NCI-H510A treated with DMSO at 0.1 percent for 48 hours (cell line): ENCODE measurements at places on chromosomes 2 and 18.

GRCh38 chr2:186558512-186559276, 31.2 kb upstream of the ITGAV start:
- DNase-seq = no peak

DNA sequence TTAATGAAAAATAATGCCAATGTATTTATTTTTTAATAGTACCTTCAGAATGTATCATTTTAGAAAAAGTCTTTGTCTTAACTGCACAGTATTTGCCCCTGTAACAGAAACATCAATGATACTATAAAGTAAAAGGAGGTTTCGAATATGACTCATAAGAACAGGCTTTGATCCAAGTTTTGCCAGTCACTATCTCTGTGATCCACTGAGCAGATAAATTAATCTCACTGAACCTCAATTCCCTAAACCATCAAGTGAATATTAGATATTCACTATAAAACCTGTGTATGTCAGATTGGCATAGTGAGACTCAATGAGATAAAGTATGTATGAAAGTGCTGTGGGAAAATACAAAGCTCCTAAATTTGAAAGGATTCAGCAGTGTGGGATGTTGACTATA, 292.1 kb downstream of the EXOC6B start:
- no peak for DNase-seq

- DNase-seq = no peak
Measured at GRCh38 chr2:147531269-147531668, 313.6 kb upstream of the ACVR2A start.

GRCh38 chr2:124258140-124258880, 233.2 kb downstream of the CNTNAP5 start:
- no peak for DNase-seq

DNA sequence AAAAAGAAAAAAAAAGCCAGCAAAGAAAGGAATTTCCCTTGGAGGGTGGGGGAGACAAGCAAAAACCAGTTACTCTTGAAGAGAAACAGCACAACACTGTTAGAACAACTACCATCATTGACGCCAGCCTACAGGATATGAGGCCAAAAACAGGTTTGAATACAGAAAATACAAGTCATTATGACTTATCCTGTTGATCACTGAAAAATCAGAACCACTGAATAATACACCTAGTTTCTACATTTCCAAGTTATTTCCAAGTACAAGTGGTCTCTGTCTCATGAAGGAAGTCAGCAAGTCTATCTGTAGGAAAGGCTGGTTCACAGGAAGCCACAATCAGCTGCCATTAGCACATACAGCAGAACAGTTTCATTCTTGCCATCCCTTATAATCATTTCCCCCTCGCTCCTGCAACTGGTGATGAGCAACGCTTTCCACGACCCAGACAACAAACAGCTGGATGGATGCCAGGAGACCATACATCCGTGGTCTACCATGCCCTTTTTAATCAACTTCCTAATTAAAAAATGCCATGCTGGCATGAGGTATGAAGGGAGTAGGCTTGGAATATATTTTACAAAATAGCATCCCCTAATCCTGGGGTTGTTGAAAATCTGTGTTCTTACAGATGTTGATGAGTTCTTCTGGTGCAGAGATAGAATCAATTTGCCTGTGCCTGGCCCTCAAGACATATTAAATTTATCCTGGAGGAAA, 10.4 kb downstream of the MYT1L start:
- no peak for DNase-seq

DNA sequence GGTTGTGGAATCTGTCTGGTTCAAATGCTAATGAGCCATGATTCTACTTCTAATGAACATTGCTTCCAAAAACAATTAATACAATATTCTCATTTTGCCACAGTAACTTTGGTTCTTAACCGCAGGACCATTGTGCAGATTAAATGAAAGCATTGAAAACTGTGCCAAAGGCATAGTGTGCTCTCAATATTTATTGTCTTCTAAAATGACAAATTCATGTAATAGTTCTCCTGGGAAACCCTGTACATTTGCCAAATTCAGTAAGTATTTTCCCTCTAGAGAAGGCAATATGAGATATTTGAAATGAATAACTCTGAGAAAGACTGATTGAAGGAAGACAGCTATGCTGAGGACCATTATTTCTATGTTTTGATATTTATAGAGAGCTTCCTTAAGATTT, 246.3 kb downstream of the CCDC102B start:
- no peak for DNase-seq

GRCh38 chr2:75274936-75275335, 75.6 kb upstream of the TACR1 start:
- no peak for DNase-seq

GRCh38 chr2:223251656-223252229, 199.8 kb downstream of the KCNE4 start:
- no peak for DNase-seq

DNA sequence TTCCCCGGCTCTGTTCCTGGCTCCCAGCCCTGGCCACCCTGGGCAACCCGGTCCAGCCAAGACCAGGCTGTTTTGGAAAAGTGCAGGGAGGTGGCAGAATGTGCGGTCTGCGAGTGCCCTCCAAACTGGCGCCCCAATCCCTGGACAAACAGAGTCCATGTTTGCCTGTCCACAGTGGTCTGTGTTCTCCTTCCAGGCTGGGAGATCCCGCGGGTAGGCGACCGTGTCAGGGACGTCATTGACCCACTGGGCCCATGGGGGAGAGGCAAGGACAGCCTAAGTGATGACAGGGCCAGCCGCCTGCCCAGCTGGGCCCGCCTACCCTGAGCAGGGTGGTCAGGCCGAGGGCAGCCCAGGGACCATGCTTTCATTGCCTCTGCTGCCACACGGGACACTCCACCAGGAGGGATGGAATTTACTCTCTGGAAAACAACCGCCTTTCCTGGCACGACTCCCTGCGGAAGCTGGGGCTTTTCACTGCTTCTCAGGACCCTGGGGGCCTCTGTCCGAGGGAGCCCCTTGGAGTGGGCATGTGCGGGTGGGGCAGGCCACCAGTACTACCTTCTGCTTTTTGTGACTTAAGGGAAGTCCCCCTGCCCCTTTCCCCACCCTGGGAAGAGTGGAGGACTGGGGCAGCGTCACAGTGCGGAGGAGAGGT, 20.1 kb downstream of the CYP26B1 start:
- DNase-seq = no peak

- no peak for DNase-seq
Measured at GRCh38 chr2:23850564-23851256, 76.2 kb downstream of the ATAD2B start.

DNA sequence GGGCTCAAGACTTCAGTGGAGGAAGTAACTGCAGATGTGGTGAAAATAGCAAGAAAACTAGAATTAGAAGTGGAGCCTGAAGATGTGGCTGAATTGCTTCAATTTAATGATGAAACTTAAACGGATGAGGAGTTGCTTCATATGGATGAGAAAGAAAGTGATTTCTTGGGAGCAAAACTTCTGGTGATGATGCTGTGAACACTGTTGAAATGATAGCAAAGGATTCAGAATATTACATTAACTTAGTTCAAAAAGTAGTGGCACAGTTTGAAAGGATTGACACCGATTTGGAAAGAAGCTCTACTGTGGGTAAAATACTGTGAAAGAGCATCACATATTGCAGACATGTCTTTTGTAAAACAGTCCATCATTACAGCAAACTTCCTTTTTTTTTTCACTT, 638.0 kb downstream of the NYAP2 start:
- DNase-seq = no peak

GRCh38 chr2:1995987-1996386, 251.7 kb upstream of the PXDN start:
- DNase-seq = no peak

- DNase-seq = no peak
Measured at GRCh38 chr18:48986851-48987761, 36.3 kb upstream of the SMAD7 start.

DNA sequence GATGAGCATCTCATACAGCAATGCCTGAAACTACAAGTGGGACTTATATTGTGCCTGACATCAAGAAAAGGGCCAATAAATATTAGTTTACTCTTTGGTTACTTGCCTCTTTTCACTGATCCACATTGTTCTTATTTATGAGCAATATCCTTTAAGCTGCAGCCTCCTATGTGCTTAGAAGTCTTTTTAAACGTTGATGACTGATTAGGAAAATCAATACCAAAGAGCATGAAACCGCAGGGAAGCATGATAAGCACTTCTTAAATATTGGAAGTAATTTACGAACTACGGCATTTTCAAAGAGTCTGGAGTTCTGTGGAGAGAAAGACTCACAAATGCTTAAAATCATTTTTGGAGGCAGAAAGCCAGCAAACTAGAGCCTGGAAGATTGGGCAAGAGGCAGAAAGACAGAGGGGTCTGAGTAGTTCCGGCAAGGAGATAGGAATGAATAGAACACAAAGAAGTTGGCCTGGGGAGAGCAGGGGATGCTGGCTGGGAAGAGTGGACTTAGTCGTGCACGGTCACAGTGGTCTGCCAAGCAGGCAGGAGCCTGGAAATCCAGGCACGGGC, 122.6 kb upstream of the NOSTRIN start:
- DNase-seq = no peak

DNA sequence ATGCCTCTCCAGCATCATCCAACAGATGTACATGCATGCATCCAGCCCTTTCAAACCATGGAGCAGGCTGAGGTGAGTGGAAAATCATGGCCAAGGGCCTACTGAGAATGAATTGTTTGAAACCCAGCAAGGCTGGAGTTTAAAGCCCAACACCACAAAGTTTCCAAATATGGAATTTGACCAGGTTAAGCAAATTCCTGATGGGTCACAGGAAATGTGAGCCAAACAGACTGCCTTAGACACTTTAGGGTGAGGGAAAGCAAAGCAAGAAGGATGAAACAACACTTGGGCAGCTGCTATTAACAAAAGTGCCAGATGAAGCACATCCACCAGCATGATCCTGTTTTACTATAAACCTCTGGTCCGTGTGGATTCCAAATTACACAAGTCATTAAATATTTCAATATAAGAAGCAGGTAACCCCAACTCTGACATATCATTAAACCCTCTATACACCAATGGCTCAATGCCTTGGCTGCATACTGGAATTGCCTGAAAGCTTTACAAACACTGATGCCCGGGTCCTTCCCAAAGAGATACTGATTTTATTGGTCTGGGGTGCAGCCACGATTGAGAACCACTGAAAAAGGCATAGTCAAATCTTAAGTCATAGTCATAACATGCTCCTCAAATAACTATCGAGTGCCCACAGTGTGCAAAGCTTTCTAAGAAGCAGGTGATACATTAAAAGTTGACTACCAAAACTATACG, 9.1 kb downstream of the KLF7 start:
- DNase-seq = no peak

GRCh38 chr18:61742565-61743429, 150.0 kb downstream of the RNF152 start:
- no peak for DNase-seq

- no peak for DNase-seq
Measured at GRCh38 chr2:240137596-240138253, 1.6 kb upstream of the COPS9 start.

DNA sequence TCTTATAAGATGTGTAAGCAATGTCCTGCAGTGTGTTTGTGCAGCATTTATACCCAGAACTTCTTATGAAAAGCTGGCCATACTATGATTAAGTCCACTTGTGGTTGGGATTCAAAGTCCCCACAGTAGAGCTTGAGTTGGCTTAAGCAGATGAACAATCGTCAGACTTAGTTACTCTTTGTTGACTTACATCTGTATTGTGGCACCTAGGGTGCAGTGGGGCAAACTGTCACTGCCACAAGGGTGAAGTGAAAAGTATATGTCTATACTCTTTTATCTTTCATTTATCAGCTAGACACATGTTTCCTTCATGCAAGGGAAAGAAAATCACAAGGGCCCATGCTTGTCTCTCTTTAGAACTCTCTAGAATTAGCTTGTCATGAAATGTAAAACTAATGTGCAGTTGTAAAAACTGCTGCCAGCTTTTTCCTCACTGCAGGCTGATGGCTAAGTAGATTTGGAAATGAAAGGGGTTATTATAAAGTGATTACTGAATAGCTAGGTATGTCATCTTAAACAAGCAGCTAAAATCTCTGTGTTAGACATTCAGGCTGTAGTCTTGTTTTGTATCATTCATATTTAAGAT, 474.5 kb downstream of the PTPRM start:
- DNase-seq = no peak

DNA sequence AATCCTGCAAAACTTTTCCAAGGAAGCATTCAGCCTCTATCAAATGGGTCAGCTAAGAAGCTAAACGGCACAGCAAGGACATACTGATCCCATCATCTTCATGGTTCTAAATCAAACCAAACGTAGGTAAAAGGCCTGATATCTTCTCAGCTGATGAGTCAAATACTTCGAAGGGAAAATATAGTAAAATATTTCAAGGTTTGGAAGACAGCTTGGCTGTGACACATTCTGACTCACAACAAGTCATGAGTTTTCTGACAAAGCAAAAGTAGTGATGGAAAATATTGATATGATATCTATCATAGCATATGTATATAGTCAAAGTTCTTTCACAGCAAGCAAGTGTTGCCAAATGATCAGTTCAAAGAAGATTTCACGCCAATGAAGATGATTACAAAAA, 31.5 kb downstream of the DOCK10 start:
- no peak for DNase-seq

DNA sequence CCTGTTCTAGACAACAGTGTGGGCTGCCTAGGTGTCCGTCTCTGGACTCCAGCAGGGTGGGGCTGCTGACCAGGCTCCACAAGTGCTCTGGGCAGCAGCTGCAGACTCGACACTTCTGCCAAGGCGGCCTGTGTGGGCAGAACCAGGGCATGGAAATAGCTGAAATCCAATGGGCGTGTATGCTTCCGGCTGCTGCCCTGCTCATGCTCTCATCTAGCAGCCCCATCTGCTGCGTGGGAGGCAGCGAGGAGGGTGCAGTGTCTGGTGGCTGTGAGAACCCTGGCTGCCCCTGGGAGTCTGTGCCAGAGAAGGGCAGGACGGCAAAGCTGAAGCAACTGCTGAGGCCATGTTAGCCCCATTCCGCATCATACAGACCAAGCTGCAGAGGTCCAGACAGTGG, 174.9 kb downstream of the SOX11 start:
- no peak for DNase-seq

DNA sequence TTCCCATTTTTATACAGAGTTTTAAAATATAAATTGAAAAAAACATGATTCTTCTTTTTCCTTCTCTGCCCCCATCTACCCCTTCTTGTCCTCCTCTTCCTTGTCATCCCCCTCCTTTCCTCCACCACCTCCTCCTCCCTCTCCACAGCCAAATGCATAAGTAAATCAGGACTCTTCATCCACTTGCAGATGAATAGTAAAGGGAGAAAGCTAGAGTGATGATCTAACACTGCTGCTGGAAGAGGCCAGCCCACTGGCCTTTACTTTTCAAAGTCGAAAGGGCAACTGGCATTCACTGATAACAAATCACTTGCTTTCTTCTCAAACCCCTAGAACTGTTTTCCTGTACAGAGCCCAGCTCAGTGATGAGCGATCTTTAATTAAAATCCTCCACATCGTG, 205.8 kb downstream of the PDE1A start:
- DNase-seq = no peak

- DNase-seq = no peak
Measured at GRCh38 chr2:189876271-189876670, 92.0 kb downstream of the PMS1 start.

GRCh38 chr18:58532298-58532697, 96.6 kb downstream of the ALPK2 start:
- DNase-seq = no peak

- DNase-seq = no peak
Measured at GRCh38 chr2:54062401-54062800, 53.0 kb upstream of the ACYP2 start.

GRCh38 chr2:29130295-29130694, 15.1 kb downstream of the CLIP4 start:
- peak; percentile 49 for DNase-seq

- DNase-seq = no peak
Measured at GRCh38 chr18:51426996-51427395, 229.5 kb upstream of the MEX3C start.
